GM18507 (cell line): ENCODE measurements at places on chromosomes 13 and 19.

- DNase-seq = no peak
Measured at GRCh38 chr19:51470966-51471365, 7.4 kb upstream of the CEACAM18 start.

DNA sequence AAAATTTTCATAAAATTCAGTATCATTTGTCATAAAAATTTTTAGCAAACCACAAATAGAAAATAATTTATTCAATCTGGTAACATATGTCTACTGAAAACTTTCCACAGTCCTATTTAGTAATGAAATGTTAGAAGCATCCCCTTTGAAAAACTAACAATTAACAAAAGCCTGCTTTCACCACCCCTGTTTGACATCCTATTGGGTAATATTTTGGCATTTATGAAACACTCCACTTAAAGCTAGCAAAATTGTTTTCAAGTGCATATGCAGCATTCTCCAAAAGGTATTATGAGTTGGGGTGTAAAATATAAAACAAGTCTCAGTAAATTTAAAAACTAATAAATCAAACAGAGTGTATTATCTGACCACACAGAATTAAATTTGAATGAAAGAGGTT, 189.4 kb downstream of the NBEA start:
- no peak for DNase-seq

DNA sequence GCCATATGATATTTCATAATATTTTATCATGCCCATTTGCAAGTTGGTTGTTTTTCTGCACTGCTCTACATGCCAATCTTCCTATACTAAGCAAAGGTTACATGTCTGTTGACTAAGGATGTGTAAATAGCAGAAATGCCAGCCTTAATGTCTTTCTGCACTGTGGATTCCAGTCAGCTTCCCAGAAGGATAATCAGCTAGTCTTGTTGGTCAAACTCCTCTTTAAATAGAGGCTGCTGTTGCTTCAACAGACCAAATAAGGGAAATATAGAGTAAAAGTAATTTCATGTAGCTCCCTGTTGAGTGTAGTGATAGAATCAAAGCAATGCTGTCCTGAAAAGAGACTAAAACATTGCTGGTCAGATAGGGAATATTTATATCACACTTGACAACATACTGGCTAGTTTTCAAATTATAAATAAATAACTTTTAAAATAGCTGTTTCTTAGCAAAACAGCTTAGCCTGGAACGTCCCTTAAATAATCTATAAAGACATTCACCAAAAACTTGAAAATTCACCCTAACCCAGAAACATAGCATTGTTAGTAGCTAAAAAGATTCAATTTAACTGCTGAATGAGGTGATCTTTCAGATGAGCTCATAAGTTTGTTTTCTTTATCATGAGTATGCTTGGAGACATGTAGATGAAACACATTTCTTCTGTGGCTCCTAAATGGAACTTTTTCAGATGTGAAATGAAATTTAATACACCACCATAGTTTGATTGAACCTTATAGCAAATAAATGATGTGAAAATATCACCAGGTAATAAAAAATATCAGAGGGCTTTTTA, 56.6 kb downstream of the FRY start:
- no peak for DNase-seq

GRCh38 chr19:36377541-36378178, 1.3 kb downstream of the ZFP14 start:
- no peak for DNase-seq

- no peak for DNase-seq
Measured at GRCh38 chr13:39401756-39402155, 201.2 kb downstream of the LHFPL6 start.

GRCh38 chr13:78102741-78103140, 184.1 kb upstream of the EDNRB start:
- no peak for DNase-seq

- no peak for DNase-seq
Measured at GRCh38 chr13:30796132-30796572, 60.8 kb downstream of the ALOX5AP start.

DNA sequence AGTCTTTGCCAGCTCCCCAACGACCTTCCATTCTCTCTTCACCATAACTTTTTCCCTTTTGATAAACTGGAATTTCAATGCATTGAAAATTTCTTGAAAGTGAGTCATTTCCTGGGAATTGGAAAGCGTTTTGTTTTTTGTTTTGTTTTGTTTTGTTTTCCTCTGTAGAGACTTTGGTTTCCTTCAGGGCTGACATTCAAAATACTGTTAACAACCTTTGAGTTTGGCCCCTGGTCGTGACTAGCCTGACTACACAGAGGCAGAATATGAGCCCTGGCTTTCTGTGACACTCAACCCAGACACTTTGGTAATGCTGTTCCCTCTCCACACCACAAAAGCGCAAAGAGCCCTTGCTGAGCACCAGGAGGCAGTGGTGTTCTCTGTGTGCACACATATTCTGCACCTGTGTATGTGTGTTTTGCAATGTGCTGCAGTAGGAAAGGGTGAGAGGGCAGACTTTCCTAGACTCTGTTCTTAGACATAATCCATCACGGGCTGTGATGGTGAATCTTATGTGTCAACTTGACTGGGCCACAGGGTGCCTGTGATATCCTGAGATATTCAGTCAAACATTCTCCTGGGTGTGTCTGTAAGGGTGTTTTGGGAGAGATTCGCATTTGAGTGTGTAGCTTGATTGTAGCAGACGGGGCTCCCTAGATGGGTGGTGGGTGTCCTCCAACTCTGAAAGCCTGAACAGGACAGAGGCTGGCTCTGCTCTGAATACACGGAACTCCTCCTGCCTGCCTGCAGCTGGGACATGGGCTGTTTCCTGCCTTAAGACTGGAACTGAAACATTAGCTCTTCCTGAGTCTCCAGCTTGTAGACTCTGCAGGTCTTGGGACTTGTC, 29.5 kb upstream of the ANKRD10 start:
- no peak for DNase-seq

DNA sequence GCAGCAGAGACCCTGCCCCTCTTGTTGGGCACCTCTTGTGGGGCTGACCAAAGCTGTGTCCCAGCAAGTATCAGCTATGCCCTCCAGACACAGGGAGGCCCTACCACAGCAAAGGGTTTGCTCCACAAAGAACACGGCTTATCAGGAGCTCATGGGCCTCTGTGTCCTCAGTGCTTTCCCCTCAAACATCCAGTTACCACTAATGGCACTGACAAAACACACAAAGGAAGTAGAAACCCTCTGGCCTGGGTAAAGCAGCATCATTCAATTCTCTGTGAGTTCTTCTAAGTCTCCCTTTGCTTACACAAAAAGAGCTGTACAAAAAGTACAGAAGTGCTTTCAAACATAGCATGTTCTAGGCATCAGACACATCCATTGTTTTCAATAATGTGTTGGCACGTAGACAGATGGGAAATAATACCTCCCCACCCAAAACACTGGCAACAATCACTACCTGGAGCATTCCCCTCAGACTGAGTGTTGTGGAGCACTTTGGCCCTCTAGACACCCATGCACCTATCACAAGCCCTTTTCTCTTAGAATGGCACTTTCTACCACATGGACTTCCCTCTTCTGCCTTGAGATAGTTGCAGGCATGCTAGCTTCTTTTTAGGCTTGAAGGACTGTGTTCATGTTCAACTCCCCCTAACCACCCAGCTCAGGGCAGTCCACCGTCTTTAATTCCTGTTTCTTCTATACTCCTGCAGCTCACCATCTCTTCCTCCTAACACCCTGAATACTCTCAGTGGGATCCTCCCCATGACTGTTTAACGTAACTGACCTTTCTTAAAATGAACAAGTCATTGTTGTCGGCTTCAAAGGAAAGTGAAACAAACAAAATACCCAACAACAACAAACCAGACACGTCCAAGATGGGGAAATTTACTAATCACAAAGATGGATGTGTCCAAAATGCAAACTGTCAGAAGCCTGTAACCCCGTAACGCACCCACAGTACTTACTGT, 43.5 kb downstream of the ATP7B start:
- no peak for DNase-seq

DNA sequence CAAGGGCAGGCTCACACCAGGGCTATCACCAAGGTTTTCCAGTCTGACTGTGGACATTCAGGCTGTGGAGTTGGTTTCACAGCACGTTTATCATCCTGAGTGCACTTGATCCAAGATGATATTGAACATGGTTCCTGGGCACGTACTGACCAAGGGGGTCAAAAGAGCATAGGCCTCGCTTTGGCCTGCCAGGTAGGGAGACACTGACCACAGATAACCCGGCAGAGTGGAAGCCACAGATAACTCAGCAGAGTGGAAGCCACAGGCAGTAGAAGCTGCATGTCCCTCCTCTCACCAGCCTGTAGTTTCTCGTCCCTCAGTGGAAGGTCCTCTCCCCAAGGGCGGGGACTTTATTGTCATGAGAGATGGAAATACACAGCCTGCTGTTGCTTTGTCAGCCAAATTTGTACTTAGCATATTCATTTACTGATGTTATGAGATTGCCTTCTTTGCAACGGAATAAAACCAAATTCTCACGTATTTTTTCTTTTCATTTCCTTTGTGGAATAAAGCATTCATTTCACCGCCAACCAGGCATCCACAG, 8.8 kb upstream of the KRTDAP start:
- no peak for DNase-seq

DNA sequence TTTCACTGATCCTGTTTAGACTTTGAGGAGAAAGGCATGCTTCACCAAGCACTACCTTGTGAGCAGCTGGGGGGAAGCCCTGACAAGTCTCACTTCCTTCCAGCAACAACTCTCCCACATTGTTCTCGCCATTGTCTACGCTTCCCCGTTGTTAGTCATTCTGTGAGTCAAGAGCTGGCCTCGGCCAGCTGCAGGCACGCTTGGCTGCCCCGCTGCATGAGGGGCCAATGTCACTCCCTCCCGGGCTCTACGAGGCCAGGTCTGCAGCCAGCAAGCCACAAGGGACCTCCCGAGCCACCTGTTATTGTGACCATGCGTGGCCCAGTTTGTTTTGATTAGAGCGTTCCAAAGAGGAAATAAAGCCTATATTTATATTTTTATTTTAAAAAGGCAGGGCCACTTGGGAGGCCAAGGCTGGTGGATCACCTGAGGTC, 220.9 kb downstream of the FOXO1 start:
- DNase-seq = peak; percentile 91

DNA sequence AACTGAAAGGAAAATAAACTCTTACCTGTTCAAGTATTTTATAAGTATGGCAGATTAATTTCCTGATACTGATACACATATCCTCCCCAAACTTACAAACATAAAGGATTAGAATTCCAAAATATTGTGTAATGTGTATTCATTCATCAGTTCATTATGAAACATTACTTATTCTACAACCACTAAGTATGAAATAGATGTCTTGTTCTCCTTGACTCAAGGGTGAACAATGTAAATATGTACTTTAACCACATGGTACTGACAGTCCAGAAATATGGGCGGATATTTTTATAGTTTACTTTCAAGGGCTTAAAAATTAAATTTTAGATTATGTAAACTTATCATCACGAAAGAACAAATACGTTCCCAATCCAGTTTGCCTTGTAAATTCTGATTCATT, 334.0 kb downstream of the LIG4 start:
- DNase-seq = no peak

DNA sequence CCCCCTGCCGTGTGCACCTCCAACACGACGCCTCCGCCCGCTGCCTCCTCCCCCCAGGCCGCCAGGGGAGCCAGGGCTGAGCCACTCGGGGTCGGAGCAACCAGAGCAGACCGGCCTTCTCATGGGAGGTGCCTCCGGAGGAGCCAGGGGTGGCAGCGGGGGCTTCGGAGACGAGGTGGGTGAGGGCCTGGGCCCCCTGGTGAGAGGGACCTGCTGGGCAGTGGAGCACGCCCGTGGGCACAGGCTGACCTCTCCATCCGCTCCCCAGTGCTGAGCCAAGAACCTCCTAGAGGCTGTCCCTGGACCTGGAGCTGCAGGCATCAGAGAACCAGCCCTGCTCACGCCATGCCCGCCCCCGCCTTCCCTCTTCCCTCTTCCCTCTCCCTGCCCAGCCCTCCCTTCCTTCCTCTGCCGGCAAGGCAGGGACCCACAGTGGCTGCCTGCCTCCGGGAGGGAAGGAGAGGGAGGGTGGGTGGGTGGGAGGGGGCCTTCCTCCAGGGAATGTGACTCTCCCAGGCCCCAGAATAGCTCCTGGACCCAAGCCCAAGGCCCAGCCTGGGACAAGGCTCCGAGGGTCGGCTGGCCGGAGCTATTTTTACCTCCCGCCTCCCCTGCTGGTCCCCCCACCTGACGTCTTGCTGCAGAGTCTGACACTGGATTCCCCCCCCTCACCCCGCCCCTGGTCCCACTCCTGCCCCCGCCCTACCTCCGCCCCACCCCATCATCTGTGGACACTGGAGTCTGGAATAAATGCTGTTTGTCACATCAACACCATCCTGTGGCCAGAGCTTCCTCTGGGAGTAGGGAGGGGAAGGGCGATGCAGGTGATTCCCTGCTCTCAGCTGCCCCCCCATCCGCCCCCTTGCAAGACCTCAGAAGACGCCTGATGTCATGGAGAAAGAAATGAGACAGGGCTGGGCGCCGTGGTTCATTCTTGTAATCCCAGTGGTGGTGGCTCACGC, 12.0 kb downstream of the BCAM start:
- no peak for DNase-seq

- DNase-seq = no peak
Measured at GRCh38 chr19:5225486-5226345, 114.9 kb downstream of the PTPRS start.

DNA sequence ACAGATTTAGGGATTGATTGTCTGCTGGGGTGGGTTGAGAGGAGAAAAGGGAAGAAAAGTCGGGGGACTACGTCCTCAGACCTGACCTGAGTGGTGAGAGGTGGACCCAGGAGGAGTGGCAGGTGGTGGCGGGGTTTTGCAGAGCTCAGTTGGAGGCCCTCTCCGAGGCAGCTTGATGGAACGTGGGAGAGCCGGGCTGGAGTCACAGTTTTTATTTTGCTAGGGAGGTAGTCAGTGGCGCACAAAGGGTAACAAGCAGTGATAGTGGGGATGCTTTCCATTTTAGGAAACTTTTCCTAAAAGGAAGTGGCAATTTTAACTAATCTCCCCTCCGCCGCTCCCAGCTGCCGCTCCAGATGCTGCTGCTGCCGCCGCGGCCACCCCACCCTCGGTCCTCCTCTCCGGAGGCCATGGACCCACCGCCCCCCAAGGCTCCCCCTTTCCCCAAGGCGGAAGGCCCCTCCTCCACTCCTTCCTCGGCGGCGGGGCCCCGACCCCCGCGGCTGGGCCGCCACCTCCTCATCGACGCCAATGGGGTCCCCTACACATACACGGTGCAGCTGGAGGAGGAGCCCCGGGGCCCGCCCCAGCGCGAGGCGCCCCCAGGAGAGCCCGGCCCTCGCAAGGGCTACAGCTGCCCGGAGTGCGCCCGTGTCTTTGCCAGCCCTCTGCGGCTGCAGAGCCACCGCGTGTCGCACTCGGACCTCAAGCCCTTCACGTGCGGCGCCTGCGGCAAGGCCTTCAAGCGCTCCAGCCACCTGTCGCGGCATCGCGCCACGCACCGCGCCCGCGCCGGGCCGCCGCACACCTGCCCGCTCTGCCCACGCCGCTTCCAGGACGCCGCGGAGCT, 1.1 kb upstream of the ZNF581 start:
- DNase-seq = no peak

GRCh38 chr13:100544866-100545683, 43.5 kb downstream of the GGACT start:
- DNase-seq = no peak

- DNase-seq = no peak
Measured at GRCh38 chr13:66210677-66211076, 1019.5 kb downstream of the PCDH9 start.
